ENCODE measurements at places on chromosomes 1 and 21.

- DNase-seq: no peak
These were observed 79.4 kb upstream of the USH2A start for GRCh38 chr1:216502528-216503162.

GRCh38 chr1:153250166-153250565, 9.3 kb upstream of the LORICRIN start:
- no peak for DNase-seq

DNA sequence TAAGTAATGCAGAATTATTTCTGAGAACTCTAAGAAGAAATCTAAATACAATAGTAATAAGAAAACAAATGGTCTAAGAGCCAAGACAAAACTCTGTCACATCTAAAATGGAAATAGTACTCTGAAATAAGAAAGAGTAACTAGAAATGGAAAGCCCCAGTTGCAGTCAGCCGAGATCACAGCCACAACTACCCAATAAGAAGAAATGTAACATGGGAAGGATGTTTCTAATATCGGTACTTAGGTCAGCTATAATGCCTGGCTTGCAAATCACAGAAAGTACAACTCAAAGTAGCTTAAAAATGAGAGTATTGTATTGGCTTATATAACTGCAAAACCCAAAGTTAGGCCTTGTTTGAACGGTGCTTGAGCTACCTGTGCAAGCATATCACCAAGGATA, 58.6 kb upstream of the USP25 start:
- DNase-seq: no peak

DNA sequence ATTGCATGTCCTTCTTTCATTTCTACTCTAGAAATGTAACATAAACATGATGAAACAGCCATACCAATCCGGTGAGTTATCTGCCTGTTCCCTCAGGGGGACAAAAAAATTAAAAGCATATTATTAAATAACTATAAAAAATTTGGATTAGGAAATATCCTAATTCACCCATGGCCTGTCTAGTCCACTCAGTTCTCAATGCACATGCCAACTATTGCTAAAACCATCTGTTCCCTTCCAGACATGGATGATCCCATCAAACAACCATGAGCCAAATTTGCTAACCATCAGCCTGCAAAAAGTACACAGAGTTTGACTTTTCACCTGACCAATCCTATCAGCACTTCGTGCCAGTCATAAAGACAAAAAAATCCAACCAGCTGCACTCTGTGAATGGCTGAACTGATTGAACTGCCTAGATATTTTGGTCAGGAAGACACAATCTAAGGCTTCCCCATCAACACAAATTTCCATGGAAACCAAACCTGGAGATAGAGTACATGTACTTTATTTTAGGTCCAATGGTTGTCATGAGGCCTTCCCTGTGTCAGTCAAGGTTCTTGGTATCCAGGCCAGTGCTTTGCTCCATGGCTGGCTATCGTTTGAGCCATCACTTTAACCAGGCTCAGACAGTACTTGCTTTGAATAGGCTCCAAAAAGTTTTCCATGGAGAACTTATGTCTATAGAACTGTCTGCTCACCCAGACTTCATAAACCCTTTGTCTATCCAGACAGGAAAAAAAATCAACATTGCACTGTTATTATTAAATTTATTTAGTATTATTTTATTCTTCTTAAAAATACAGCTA, 570.8 kb downstream of the LTN1 start:
- no peak for DNase-seq

GRCh38 chr1:32220746-32221580, 1.2 kb downstream of the TMEM234 start:
- DNase-seq: no peak

GRCh38 chr1:115182012-115182715, 92.9 kb upstream of the TSPAN2 start:
- DNase-seq: no peak

GRCh38 chr1:35506960-35507912, 50.0 kb downstream of the KIAA0319L start:
- no peak for DNase-seq

DNA sequence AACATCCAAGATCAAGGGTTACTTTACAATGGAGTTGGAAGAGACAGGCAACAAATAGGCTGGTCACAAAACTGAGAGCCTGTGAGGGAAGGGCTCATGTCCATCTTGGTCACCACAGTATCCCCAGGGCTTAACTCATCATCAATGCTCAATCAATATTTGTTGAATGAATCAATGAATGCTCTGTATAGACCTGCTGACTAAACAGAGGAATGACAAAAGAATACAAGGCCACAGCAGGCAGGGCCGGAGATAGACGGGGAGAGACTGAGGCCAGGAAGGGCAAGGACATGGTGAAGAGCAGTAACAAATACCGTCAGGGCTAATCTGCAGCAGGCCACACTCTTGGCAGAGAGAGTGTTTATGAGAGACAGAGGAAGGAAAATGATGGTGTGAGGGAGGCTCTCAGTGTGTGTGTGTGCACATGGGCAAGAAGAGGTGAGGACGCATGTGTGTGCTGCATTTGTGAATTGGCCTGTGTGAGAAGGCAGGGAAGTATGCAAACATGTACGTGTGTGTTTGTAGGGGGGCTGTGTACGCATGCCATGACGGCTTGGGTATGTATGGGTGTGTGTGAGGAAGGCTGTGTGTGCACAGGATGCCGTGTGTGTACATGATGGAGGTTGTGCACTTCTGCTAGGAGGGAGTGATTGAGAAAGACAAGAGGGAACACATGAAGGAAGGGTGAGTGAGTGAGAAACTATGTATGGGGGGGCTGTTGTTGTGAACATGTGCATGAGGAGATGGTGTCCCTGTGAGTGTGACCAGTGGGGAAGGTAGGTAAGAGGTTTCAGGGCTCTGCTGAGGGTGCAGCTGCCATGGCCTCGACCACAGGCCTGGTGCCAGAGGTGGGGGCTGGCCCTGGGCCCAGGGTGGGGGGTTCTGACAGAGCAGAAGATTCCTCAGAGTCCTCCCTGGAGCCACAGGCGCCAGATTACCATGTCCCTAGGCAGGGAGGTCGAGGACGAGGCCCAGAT, 15.4 kb downstream of the AHDC1 start:
- DNase-seq: no peak

DNA sequence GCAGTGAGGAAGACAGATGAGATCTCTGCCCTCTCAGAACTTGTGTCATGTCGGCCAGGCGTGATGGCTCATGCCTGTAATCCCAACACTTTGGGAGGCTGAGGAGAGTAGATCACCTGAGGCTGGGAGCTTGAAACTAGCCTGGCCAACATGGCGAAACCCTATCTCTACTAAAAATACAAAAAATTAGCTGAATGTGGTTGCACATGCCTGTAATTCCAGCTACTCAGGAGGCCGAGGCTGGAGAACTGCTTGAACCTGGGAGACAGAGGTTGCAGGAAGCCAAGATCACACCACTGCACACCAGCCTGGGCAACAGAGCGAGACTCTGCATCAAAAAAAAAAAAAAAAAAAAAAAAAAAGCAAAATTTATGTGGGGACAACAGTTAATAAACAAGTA, 40.9 kb upstream of the RALGPS2 start:
- DNase-seq: no peak

DNA sequence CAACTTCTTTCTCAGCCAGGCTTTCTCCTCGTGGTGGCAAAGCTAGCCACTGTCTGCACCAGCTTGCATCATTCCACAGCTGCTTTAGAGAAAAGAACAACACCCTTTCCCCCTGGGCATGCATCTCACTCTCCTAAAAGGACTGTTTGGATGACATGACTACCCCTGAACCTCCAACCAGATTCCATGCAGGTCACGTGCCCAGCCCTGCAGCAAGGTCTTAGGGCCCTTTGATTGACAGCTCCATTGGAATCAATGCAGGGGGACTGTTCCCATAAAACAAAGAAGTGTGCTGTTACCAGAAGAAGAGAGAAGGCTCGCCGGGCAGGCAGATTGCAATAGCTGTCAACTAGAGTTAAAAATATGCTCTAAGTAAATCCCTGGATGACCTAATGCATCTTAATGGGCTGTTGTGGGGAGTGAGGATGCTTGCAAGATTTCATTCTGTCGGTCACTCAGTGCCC, 24.4 kb downstream of the KCNA2 start:
- DNase-seq: no peak

- no peak for DNase-seq
These were observed 28.7 kb upstream of the RASAL2 start for GRCh38 chr1:178065250-178065649.

DNA sequence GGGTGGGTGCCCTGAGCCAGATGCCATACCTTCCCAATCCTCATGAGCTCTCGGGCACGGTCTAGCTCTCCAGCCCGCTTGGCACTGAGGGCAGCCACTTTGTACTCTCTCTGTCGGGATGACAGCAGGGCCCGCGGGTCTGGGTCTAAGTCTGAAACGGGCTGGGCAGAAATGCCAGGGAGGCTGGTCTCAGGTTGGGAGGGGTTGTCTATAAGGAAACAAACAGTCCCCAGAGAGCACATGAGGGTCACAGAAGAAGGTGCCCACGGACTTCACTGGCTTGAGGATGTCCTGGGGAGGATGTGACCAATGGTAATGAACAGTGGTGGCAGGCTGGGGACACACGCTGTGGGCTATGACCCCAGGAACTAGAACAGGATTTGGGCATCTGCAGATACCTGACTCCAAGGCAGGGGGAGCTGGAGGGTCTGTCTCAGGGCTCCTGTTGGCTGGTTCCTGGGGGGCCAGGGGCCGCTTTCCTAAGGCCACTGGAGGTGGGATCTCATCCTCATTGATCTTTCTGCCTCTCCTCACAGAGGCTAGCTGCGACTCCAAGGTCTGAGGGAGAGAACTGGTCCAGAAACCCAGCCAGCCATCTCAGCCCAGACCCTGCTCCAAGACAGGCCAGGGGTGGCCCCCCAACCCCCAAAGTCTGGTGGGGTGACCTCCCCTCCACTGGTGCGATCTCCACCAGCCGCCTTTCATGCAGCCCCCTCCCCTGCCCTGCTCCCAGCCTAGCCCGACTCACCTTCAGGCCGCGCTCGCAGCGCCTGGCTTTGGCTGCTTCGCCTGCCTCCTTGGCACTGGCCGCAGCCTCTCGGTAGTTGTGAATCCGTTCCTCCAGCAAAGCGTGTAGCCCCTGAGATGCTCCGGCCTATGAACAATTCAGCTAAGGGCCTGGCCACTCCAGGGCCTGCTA, 6.1 kb downstream of the CC2D1B start:
- DNase-seq: no peak

- no peak for DNase-seq
These were observed 402.6 kb downstream of the SIPA1L2 start for GRCh38 chr1:232227306-232227705.

GRCh38 chr21:44052071-44052829, 40.1 kb downstream of the TRAPPC10 start:
- DNase-seq: no peak

DNA sequence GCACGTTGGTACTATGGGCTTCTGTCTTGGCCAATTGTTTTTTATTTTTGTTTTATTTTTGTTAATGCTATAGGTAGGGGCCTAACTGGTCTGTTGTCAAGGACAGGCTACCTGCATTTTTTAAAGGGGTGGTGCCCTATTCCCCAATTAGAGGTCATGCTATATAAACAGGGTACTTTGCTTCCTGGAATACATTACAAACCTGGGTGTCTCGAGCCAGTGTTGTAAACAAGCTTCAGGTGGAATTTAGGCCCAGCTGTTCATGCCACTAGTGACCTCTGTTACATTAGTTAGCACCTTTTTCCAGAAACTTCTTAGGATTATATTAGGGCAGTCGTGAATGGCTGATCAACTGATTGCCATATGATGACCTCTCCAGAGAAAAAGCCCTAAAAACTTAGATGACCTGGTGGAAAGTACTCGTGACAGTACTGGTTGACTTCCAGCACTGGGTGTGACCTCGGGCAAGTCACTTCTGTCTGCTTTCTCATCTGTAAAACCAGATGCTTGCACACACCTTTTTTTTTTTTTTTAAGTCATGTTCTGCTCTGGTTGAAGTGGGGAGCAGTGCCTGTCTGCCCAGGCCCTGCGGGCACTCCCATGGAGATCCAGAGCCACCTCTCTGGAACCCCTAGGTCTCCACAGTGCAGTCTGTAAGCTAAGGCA, 46.5 kb downstream of the ELK4 start:
- no peak for DNase-seq

- DNase-seq: no peak
These were observed 6.6 kb downstream of the SPATA21 start for GRCh38 chr1:16430606-16431005.

- no peak for DNase-seq
These were observed 11.8 kb downstream of the AGT start for GRCh38 chr1:230701895-230702768.

DNA sequence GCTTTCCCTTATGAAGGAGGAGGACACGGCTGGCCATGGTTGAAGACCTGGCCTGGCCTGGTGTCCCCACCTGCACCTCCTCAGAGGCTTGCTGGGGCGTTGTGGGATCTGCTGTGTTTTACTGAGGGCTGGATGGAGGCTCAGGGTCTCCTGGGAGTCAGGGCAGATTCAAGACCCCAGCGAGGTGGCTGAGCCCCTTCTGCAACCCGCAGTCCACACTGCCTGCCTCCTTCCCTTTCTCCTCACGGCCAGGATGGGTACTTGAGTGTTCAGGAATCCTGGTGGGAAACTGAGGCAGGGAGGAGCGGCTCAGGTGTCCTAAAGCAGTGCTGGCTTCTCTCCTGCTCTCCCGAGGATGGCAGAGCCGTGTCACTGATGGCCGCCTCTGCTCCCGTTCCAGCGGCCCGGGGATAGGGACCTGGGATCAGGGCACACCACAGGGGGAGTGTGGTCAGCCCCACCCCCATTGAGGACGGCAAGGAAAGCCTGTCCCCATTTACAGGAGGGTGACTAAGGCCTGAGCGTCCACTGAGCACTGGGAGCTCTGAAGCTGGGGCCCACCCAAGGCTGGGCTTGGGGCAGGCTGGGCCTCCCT, 47.5 kb downstream of the TRPM2 start:
- DNase-seq: no peak

- no peak for DNase-seq
These were observed 97.5 kb upstream of the KIAA1614 start for GRCh38 chr1:180815188-180815587.

DNA sequence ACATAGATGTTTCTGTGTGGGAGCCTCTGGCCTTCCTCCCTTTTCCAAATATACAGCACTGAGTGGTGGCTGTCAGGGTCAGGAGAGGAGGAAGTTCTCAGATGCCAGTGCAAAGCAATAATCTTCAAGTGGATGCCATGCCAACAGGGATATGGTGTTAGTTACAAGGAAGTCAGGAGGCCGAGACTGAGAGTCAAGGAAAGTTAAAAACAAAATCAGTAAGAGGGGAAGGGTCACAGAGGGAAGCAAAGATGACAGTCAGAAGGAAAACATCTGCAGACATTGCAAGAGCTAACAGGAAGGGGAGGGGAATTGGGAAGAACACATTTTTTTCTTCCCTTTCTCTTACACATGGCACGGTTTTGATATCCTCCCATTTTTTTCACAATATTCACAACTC, 691.4 kb downstream of the ADGRL2 start:
- DNase-seq: no peak

GRCh38 chr1:179575497-179576314, at the start of gene NPHS2:
NPHS2 (minus strand) TSS chr1:179575948; CDS start chr1:179575864, 84 bp downstream.
- DNase-seq: no peak

Measured in activated CD4-positive, alpha-beta T cell treated with anti-CD3 and anti-CD28 coated beads, Interleukin-2, amount 50 U/mL, for 48 hours (primary cell).